ENCODE measurements at places on chromosomes 5 and 9. TPM values are rescaled to one million over a fixed set of nuclear protein-coding genes. Genes with fewer than 3 reads are reported as not detected.

UGCG gene
- total RNA-seq: 21.1 TPM

GRCh38 chr5:139392678-139393496 is 2.0 kb downstream of the PROB1 start:
- DNase-seq: peak; percentile 67

KIF20A gene
- total RNA-seq: 0.13 TPM

DNA sequence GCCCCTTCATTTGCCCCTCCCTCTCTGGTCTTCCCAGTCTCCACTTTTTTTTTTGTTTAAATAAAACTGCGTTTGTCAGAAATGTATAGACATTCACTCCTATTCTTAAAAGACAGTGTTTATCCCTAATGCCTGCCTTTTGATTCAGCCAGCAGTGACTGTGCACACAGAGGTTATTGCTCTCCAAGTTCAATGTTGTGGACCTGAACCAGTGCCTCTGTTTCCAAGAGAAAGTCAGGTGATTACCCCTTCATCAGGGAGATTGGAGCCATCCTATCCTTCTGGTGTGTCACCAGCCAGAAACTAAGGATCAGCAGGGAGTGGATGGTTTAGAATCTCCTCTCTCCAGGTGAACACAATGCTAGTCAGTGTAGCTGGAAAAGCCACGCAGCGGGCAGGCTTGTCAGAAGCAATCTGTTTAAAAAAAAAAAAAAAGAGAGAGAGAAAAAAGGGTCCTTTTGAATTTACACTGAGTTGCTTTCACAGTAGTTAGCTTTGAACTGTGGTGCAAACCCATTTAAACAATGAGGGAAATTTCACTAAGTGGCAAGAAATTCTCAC is 167.5 kb upstream of the DMRT1 start:
- no peak for DNase-seq

DNA sequence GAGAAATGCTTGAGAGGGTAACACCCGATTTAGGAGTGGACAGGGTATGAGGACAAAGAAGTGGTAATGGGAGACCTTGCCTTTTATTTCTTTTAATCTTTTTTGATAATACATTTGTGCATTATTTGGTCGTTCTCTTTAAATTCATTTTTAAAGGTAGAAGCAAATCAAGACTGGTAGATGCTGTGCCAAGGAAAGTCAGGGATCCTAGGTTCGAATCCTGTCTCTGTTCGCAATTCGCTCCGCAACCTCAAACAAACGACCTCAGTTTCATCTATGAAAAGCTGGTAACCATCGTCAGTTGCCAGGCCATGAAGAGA is 353 bp upstream of the TMED9 start:
- no peak for DNase-seq

ESM1 gene
- total RNA-seq: not detected

ZNF346 gene
- 9.9 TPM for total RNA-seq

ANKDD1B gene
- not detected for total RNA-seq

LHX3 gene
- total RNA-seq: not detected

HMMR gene
- total RNA-seq: 1.7 TPM

DNA sequence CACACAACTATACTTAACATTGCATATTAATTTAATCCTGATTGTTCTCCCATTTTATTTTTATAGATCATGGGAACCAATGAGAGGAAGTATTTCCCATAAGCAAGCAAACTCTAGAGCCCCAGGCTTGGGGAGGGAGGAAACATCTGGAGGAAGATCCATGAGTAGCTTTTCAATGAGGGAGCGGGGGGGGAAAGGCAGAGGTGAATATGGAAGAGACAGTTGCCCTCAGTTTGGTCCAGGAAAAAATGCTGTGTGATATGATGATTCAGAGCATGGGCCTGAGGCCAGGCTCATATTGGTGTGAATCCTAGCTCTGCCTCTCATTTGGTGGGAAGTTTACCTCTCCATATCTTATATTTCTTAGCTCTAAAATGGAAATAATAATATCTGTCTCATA is 42.2 kb upstream of the ALDOB start:
- no peak for DNase-seq

DNA sequence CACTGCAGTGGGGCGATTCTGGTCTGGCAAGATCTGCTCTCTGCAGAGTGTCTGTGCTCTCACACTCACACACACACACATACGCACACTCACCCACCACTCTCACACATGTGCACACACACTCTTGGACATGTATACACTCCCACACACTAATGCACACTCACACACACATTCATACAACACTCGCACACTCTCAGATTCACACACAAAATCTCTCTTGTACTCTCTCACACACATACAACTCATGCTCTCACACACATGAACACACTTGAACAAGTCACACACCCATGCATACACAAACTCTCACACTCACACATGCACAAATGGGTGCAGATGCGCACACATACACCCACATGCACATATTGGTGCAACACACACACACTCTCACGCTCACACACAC is 31.7 kb downstream of the TMEM174 start:
- DNase-seq: no peak

MARCOL gene
- not detected for total RNA-seq

TLX3 gene
- total RNA-seq: not detected

TMC1 gene
- not detected for total RNA-seq

SOX30 gene
- 0.37 TPM for total RNA-seq

Data from left cardiac atrium (tissue), 4 donors.